ENCODE measurements at places on chromosomes 6 and 20.

DNA sequence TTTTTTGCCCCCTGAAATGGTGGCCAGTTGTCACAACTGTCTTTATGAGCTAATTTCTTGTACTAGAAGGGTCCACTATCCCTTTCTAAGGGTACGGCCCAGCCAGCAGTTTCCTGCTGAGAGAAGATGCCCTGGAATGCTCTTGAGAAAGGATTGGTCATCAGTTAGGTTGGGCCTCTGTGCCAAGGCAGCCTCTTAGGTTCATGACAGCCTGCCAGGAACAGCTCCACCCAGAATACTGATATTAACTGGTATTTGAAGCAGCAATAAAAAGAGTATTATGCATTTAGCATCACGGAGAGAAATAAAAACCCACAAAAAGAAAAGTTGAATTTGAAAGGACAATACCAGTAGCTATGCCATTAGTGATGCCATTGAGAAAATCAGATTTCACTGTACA, 9.0 kb upstream of the HINT3 start:
- no peak for ATAC-seq

DNA sequence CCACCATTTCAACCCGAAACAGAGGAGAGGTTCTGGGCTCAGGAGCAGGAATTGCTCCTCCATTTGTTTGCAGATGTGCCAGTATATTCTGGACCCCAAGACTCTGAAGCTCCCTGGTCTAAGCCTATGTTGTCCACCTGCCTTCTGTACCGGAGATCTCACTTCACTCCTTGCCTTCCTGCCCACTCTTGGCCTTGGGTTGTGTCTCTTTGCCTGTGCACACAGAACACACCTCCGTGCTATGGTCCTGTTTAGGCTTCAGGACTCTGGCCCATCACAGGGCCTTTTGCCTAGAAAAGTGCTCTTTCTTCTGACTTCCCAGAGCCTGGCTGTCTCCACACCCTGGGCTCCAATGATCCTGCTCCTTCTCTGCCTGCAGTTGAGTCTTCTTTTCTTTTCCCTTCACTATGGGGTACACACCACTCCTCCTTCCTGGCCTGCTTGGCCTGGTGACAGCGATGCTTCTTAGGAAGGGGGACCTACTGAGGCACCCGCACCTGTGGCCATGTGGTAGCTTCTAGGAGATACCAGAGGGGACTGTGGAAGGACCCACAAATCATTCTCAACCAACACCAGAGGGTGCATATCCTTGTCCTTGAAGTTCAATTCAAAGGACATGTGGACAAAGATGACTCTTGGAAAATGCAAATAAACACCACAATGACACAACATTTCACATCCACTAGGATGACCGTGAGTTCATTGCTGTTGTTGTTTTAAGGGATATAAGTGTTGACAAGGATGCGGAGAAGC, 75.1 kb downstream of the FOXA2 start:
- peak; percentile 36 for ATAC-seq

- ATAC-seq = no peak
Observed at GRCh38 chr6:146896062-146896813, 297.5 kb downstream of the ADGB start.

DNA sequence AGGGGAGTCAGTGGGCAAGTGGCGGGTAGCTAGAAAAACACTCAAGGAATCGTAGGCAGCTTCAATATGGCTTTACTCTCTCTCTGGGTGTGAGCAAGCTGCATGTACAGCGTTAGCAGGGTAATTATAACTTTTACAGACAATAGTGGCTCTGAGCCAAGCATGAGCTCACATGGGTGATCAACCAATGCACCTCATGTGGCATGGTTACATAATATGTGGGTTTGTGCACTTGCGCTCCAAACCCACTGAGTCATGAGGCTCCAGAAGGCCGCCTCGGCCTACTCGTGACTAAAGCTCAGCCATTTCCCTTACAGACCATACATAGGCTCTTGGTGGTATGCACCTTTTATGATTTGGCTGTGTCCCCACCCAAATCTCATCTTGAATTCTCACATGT, 78.4 kb upstream of the FBXL4 start:
- no peak for ATAC-seq

DNA sequence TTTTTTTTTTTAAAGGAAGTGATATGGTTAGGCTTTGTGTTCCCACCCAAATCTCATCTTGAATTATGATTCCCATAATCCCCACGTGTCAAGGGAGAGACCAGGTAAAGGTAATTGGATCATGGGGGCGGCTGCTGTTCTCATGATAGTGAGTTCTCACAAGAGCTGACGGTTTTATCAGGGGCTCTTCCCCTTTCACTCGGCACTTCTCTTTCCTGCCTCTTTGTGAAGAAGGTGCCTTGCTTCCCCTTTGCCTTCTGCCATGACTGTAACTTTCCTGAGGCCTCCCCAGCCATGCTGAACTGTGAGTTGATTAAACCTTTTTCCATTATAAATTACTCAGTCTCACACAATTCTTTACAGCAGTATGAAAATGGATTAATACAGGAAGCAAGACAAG, 64.3 kb downstream of the ZFP64 start:
- ATAC-seq = no peak

- ATAC-seq = peak; percentile 3
Observed at GRCh38 chr20:62238569-62239277, 402 bp downstream of the OSBPL2 start.

- ATAC-seq = no peak
Observed at GRCh38 chr6:145842693-145843546, 28.3 kb upstream of the FBXO30 start.
